ENCODE measurements at places on chromosomes 12 and 14.
A peak's percentile ranks its signal among the peaks of the same experiment; 100 is the strongest.

DNA sequence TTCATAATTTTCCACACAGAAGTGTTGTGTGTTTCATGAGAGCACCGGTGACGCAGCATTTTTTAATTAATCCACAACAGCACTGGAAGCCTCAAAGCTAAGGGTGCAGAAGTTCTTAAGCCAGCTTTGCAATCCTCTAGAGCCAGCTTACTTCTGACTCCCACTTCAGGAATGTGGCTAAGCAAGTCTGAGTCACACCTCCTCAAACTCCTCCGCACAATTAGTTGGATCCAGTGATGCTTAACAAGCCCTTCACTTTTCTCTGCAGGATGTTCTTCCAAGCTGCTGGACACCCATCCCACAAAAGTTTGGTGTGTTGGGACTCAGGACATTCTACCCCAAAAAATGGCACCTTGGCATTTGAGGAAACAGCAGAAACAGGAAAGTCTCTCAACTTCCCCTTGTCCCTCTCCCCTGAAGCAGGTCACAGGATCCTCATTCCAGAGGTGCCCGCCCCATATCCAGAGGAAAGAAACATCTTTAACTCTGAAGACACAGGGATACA, 210.0 kb downstream of the PPM1H start:
- DNase-seq, result no peak

- no peak for DNase-seq
Measured at GRCh38 chr12:29039013-29039412, 110.1 kb upstream of the FAR2 start.

GRCh38 chr14:36361210-36361853, 40.9 kb upstream of the MBIP start:
- no peak for DNase-seq

DNA sequence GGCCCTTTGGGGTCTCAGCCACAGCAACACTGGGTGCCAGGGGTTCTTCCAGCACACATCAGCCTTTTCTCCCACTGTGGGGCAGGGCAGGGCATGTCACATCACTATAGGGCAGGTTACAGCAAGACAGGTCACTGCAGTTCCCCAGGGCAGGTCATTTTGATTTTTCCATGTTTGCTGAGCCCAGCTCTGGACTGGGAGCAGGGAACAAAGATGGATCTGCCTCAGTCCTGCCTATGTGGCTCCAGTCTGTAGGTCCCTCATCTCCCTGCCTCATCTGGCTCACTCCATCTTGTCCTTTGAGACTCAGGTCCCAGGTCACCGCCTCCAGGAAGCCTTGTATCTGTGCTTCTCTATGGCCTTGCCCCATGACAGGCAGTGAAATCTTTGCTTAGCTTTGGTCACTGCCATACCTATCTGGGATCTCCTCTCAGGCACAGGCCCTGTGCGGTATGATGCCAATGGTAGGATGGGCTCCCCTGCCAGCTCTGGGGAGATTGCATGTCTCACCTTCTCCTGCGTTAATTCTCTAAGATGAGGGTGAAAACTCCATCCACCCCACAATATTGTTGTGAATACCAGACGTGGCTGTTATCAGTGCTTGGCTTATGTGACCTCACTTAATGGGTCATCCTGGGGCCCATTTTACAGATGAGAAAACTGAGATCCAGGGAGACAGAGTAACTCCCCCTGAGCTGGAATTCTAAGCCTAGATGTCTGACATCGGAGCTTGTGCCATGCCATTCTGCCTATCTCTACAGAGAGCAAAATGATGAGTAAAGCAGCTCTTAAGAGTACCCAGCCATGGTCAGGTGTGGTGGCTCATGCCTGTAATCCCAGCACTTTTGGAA, 1.5 kb downstream of the SERPINA6 start:
- no peak for DNase-seq

- no peak for DNase-seq
Measured at GRCh38 chr12:45217846-45218245, 2.0 kb downstream of the ANO6 start.

DNA sequence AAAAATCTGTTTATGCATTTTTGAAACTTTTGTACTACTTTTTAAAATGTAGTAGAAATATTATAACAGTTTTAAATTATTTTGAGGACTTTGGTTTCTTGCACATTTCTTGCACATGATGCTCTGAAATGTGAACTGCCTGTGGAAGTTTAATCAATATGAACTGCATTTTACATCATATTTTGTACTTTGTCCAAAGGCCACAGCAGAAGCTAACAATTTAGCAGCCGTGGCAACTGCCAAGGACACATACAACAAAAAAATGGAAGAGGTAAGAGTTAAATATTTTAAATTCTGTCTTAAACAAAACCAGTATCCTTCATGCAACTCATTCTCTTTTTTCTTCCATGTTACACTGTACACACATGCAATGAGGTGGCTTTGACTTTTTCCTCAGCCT, 45.1 kb downstream of the SAV1 start:
- no peak for DNase-seq

GRCh38 chr14:80705241-80705980, 236.1 kb downstream of the CEP128 start:
- no peak for DNase-seq

- DNase-seq, result no peak
Measured at GRCh38 chr12:78331181-78331580, 500.5 kb downstream of the NAV3 start.

DNA sequence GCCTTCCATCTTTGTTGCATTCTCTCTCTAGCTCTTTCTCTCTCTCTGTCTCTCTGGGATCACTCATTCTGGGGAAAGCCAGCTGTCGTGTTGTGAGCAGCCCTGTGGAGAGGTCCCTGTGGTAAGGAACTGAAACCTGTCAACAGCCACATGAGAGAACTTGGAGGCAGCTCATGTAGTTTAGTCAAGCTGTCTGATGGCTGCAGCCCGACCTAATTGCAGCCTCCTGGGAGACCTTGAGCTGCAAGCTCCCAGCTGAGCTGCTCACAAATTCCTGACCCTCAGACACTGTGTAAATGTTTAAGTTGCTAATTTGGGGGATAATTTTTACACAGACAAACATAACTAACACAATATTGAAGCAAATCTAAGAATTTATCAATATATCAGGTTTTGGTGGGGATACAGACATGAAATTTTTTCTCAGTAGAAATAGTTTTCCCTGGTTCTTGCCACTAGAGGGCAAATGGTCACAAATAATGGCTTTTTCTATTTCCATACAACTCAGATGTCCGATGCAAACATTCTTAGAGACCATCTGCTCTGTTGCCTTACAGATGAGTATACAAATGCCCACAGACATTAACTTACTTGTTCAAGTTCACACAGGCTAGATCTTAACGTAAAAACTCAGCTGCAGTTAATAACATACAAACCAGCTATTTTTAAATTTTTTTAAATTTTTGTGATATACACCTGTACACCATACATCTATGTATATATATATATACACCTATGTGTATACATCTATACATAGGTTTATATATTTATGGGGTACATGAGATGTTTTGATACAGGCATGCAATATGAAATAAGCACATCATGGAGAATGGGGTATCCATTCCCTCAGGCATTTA, 15.5 kb upstream of the KRR1 start:
- DNase-seq, result peak; percentile 58

DNA sequence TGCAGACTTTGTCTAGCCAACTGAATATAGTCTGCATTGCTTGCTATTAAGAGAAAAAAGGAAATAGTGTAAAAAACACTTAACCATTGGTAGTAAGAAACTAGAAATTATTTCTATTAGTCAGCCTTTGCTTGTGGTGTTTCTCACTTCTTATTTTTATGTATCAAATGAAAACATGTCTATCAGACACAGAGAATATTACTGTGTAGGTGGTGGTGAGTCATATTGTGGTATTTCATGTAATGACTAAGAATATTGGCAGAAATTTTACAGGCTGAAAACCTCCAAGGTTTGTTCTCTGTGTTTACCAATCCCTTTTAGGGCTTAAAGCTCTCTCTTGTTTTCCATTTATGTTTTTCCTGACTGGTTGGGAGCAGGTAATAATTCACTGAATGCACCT, 87.2 kb downstream of the DAAM1 start:
- DNase-seq, result no peak

GRCh38 chr14:27634056-27634970, 1036.5 kb upstream of the NOVA1 start:
- DNase-seq, result no peak

GRCh38 chr12:43662736-43663135, 95.9 kb downstream of the PUS7L start:
- no peak for DNase-seq

DNA sequence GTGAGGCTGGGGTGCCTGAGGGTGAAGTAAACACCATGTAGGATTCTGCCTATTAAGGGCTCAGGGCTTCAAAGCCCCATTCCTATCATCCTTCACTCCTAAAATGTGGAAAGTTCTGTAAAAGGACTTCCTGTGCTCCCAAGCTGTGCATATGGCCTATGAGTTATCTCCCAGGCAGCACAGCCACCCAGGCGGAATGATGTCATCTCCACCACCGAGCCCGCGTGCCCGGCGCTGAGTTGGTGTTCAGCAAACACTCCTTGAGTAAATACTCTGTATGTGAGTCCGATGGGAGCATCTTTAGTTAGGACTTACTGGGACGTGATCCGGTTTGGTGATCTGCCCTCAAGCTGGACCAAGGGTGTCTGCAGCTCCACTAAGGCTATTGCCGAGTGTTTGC, 437.3 kb downstream of the MED13L start:
- DNase-seq, result no peak

DNA sequence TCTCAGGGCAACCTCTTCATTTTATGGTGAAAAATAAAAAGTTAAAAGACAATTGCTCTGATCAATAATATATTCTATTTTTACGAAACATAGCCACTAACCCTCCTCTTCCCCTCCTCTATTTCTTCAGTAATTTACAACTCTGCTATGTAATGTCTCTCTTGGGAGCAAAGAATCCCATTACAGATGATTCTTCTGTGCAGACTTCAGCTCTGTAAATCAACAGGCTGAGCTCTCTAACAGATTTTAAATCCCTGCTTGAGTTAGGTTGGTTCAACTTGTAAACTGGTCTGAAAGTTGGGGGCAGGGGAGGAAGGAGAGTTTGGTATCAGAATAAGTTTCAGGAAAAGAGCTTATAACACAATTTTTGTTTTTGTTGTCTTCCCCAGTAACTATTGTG, 151.0 kb downstream of the SLC25A21 start:
- DNase-seq, result no peak

- no peak for DNase-seq
Measured at GRCh38 chr12:89166525-89166934, 185.8 kb downstream of the DUSP6 start.

GRCh38 chr12:82826505-82826904, 139.8 kb downstream of the TMTC2 start:
- DNase-seq, result no peak

GRCh38 chr12:98456576-98457573, 58.5 kb upstream of the TMPO start:
- DNase-seq, result no peak

- no peak for DNase-seq
Measured at GRCh38 chr12:103207936-103208335, 250.5 kb downstream of the ASCL1 start.

GRCh38 chr12:32588604-32589003, 90.5 kb upstream of the DNM1L start:
- DNase-seq, result no peak

DNA sequence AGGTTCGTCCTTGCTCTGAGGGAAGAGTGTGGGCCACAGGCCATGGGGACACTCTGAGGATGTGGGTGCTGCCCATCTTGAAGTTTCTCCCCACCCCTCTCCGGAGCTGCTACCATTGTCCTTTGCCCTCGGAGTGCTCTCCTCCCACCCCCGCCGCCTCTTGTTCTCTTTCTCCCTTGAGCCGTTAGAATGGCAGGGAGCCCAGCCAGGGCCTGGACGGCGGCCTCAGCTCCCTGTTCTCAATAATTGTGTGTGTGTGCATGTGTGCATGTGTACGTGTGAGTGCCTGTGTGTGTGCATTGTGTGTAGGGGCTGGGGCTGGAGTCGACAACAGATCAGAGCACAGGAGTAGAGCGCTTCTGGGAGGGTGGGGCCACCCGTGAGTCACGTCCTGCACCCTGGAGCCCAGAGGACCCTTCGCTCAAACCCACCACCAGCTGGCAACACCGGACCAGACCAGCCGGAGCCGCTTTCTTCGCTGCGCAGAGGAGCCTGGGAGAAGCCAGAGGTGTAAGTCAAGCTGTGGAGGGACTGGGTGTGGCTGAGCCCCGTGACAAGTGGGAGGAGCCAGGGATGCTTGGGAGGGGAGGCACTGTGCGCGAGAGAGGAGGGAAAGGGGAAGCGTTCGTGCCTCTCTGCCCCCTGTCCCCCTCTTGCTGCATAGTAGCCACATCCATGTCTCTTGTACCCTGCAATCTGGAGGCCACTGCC, 25.9 kb upstream of the KCNA5 start:
- no peak for DNase-seq

GRCh38 chr12:107912421-107913004, 138.0 kb downstream of the ASCL4 start:
- peak; percentile 73 for DNase-seq

GRCh38 chr14:30162066-30162465, 234.4 kb upstream of the PRKD1 start:
- no peak for DNase-seq

DNA sequence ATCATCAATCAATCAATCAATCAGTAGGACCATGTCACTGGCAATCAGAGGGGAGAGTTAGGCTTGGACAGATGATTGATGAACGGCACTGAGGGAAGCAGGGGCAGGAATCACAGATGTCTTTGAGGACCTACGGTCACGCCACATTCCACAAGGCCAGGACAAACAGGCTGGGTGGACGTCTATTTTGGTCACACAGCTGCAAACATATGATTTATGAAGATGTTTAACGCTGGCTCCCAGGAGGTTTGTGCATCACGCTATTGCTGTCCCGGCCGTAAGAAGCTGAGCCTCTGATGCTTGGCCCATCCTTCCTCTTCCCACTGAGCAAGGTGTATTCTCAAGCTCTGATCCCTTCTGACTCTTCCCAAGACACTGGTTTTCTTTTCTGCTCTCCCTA, 160.8 kb downstream of the FOXN3 start:
- DNase-seq, result no peak

GRCh38 chr12:104689635-104690034, 232.9 kb downstream of the CHST11 start:
- DNase-seq, result no peak

GRCh38 chr14:75711105-75711795, 50.2 kb downstream of the TTLL5 start:
- DNase-seq, result peak; percentile 51

DNA sequence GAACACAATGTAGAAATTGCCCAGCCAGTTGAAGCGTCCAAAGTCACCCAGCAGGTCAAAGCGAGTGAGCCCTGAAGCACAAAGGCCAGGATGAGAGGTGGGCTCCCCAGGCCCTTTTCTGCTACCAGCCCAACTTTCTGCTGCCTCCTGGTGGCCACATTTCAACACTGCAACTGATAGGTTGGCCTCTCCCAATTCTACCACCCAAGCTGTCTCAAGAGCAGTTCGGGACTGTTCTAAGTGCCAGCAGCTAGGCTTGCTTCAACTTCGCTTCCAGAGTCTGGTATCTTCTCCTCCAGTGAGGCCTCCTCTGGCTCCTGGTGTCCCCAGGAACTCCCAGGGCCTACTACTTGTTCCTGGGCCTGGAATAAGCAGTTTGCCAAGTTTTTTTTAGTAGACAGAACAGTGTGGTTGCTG, 3.4 kb upstream of the DHH start:
- DNase-seq, result peak; percentile 77

- no peak for DNase-seq
Measured at GRCh38 chr12:19430988-19431387, 8.3 kb upstream of the AEBP2 start.
